ENCODE measurements at places on chromosomes 16 and 17. TPM values are rescaled to one million over a fixed set of nuclear protein-coding genes. Genes with fewer than 3 reads are reported as not detected.

DNA sequence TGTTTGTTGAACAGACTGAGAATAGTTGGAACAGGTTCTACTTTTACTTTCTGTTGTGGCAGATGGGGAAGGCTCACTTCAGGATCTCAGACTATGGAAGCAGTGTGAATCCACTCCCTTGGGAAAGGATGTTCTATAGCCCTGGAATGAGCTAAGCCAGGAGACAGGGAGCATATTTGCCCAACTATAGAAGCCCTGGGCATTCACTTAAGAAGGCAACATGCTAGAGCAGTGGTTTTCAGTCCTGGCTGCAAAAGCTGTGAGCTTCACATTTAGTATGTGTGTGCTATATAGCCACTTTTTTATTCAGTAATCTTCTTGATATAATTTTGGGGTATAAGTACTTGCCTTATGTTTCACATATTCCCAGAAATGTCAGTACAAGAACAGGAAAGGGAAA is 1.2 kb upstream of the KRT32 start:
- no peak for DNase-seq

DNA sequence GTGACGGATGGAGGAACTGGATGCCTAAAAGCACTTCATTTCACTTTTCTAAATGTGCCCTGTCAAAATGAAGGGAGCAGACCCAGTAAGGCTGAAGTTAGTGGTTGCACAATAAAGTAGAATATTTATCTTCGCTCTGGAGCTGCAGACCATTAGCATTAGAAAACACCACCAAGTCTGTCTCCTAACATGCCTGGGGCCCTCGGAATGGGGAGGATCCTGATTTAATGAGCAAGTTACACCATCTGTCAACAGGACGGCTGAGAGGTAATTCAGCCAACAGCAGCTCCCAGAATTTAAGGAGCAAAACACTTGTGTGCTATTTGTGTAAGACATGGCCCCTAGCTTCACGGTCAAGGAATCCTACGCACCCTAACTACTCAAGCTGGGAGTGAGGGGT is 22.3 kb downstream of the CA10 start:
- no peak for DNase-seq

SEC14L1 gene
- total RNA-seq, result 45.9 TPM

CLEC19A gene
- total RNA-seq, result not detected

- no peak for DNase-seq
Measured at GRCh38 chr17:29358416-29358815, 31.7 kb upstream of the TAOK1 start.

GRCh38 chr16:71675380-71675779 is 49.1 kb downstream of the PHLPP2 start:
- no peak for DNase-seq

DNA sequence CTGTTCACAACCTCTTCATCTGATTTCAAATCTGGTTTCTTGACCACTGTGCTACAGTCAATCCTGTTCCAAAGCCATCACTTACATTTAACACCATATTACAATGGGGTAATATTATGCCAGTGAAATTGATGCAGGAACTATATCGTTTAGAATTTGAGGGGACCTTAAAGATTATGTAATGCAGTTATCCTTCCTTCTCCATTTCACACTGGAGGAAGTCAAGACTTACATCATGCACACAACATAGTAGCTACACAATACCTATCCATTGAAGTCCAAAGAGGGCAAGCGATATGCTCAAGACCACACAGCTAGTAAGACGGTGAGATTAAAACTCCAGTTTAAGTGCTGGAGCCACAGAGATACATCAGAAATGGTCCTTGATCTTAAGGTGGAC is 16.8 kb downstream of the NOG start:
- no peak for DNase-seq

- DNase-seq, result no peak
Measured at GRCh38 chr17:71926746-71927398, 193.9 kb upstream of the SOX9 start.

SLX4 gene
- 8.4 TPM for total RNA-seq

DNA sequence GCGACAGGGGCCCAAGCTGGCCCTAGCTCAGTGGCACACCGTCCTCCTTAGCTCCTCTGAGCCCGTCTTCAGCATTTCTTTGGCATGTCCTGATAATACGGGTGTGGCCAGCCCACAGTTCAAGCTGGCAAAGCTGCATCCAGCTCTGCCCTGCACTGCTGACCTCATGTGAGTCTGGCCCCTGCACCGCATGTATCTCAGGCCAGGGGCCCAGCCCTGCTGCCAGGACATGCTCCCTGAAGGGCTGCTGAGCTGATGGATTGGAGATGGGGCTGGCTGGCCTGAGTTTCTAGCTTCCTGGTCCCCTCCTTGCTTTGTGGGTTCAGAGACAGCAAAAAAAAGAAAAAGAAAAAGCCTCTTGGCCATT is 2.4 kb downstream of the DOC2B start:
- no peak for DNase-seq

- DNase-seq, result no peak
Measured at GRCh38 chr17:62745806-62746205, 62.3 kb downstream of the MARCHF10 start.

DNA sequence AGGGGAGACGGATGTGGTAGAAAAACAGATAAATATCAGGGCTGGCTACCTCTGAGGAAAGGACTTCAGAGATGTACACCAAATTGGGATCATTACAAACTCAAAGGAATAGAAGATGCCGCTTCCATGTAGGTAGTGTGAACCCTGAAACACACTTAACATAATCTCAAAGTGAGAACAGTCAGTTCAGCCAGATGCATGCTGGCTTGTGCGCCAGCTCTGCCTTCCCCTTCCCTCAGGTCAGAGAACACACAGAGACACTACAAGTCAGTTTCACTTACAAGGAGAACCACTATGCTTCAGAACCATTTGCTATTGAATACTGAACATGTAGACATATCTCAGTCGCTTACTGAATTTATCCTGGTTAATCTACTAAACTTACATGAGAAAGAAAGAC is 176.0 kb upstream of the AXIN2 start:
- no peak for DNase-seq

GRCh38 chr16:8861563-8862308 is 7.1 kb downstream of the CARHSP1 start:
- DNase-seq, result peak; percentile 63

DNA sequence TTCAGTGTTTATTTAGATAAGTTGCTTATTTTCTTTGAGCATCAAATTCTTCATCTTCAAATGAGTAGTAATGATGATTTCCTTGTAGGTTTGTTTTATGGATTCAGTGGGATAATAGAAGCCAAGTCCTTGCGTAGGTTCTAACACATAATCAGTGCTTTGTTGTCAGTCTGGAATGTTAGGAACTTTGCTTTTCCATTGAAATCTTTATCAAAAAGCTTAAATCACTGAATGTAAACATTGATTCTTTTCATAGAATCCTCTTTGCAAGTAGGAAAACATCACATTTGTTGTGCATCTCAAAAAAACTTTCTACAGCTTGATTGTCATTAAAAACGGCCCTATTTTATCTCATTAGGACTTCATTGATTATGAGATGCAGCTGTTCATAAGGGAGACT is 490.3 kb upstream of the GOT2 start:
- no peak for DNase-seq

- DNase-seq, result no peak
Measured at GRCh38 chr16:85514295-85514597, 98.9 kb upstream of the GSE1 start.

DNA sequence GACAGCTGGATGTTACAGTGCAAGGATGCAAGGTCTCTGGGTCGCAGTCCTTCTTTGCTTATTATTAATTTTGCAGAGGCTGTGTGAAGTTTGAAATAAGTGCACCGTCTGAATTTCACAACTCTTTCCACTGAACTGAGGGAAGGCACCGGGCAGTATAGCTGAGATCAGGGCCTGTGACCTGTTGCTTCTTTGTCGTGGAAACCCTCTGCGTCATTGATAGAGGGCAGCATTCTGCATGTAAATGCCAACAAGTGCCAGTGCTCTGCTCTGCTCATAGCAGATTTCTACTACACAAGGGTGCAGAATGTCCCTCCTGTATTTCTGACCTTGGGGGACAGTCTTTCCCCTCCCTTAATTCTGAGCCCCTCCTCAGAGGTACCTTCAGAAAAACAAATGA is 26.0 kb downstream of the CD300LF start:
- no peak for DNase-seq

ZG16B gene
- not detected for total RNA-seq

P2RX5 gene
- total RNA-seq, result 2.7 TPM

WFDC1 gene
- total RNA-seq, result 0.59 TPM

GRCh38 chr17:37750292-37750691 is 5.4 kb upstream of the HNF1B start:
- DNase-seq, result no peak

LPO gene
- total RNA-seq, result not detected

DNA sequence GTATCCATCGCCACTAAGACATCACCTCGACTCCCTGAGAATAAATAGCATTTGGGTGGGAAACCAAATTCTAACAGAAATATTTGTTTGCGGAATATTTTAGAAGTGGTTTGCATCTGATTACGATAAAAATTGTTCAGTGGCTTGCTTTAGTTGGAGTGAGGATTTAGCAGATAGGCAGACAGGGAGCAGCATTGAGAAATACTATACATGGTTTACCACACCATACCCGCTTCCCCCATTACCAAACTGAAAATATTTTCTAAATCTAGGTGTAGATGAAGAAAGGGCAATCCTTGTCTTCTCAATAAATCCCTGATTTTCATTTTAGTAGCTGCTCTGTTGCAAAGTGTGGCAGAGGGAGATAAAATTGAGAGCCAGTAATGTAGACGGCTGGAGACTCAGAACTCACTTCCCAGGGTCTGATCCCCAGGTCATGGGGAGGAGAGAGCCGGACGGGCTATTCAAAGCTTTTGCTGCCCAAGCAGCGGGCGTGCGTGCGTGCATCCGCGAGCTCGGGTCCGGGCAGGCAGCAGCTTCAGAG is 808 bp upstream of the BAHCC1 start:
- DNase-seq, result no peak

- peak; percentile 87 for DNase-seq
Measured at GRCh38 chr17:16415031-16415924, at the start of gene TRPV2. Gene TRPV2 (plus strand): TSS chr17:16415571. CDS start chr17:16417669, 2,098 bp downstream.

DNA sequence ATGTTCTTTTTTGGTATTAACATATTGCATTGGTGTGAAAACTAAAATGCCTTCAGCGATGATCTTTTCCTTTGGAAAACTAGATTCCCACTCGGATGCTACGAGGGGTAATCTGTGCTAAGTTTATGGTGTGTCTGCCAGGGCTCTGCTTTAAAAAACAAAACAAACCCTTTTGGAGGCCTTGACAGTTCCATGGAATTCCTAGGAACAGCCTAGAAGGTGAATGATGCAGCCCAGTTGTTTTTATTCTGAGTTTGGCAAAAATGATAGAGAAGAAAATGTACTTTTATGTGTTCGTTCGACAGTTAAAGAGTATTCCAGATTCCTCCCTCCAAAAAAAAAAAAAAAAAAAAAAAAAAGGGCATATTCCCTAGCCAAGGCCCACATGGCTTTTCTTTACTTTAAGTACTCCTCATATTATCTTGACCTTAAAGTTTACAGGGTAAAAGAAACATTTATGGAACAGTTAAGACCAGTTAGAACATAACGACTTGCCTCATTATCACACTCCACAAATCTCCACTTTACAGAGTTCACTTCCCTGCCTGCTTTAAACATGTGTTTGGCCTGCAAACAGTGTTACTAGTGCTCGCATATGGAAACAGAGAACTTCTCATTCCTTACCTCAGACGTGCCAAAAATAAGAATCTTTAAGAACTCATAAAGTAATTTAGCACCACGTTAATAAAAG is 159.1 kb downstream of the WWOX start:
- DNase-seq, result no peak

DNA sequence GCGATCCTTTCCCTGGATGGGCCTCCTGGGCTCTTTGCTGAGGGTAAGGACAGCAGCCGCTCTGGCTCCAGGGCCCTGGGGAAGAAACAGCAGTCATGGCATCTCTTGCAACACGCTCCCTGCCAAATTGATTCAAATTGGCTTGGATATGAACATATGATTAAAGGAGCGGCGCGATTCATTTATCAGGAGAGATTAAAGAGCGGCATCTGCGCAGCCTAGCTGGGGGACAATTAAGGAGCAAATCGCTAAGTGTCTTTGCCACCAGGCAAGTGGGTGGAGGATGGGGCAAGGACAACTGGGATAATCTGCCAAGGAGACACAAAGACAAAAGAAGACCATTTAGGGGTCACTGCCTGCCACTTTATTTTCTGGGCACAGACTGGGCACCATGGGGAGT is 27.8 kb downstream of the PIPOX start:
- DNase-seq, result no peak

- DNase-seq, result no peak
Measured at GRCh38 chr17:67109111-67109510, 64.8 kb downstream of the CACNG1 start.

DNA sequence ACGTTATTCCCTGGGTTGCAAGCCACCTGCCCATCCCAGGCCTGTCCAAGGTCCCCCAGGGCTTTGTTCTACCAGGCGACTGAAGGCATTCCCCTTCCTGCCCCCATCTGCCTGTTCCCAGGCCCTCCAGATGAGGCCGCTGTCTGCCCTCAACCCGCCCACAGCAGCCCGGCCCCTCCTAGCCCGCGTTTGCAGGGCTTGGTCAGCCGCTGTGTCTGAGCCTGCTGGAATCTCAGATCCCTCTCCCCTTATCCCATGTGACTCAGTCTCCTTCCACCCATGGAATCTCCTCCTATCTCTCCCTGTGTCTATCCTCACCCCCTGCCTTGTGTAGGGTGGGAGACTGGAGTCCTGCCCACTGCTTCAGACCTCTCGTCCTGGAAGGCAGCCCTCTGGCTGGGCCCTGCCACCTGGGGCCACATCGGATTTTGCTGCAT is 186.0 kb upstream of the TNRC6C start:
- peak; percentile 97 for DNase-seq

CHD9NB gene
- 2.0 TPM for total RNA-seq

HS3ST2 gene
- not detected for total RNA-seq

GRCh38 chr17:11499881-11500280 is 98.4 kb upstream of the DNAH9 start:
- DNase-seq, result no peak

GRCh38 chr16:85571563-85571812 is 41.6 kb upstream of the GSE1 start:
- no peak for DNase-seq

DNA sequence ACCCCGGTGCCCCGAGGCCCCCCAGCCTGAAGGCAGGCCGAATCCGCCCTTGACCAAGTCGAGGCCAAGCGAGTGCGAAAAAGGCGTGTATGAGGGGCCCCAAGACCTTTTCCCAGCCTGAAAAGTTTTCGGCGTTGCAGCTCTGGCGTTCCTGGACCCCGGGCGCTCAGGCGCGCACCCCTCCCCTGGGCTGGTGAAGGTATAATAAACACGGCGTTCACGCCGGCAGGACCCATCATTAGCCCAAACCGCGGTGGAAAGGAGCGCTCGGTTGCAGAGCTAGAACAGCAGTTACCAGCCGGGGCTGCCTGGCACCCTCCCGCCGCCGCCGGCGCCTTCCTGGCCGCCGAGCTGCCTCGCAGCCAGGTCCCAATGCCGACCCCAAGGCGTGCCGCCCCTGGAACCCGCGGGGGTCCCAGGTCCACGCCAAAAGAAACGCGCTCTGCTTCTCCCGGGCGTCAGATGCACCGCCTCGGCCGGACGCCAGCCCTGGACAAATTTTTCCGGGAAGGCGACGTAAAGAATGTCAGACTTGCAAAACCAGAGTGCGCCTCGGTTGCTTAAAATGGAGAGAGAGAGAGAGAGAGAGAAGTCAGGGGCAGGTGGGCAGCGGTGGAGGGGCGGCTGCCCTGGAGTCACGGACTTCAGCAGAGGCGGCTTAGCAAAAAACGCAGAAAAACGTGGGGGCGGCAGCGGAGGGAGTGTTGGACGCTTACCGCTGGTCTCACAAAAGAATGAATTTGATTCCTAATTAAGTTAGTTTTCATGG is 11.5 kb upstream of the FOXF1 start:
- peak; percentile 76 for DNase-seq
